NCI-H446 treated with DMSO at 0.1 percent for 48 hours (cell line): ENCODE measurements at places on chromosomes 6 and 20.

- no peak for DNase-seq
These were observed 453.3 kb downstream of the RFPL4B start for GRCh38 chr6:112800439-112800838.

DNA sequence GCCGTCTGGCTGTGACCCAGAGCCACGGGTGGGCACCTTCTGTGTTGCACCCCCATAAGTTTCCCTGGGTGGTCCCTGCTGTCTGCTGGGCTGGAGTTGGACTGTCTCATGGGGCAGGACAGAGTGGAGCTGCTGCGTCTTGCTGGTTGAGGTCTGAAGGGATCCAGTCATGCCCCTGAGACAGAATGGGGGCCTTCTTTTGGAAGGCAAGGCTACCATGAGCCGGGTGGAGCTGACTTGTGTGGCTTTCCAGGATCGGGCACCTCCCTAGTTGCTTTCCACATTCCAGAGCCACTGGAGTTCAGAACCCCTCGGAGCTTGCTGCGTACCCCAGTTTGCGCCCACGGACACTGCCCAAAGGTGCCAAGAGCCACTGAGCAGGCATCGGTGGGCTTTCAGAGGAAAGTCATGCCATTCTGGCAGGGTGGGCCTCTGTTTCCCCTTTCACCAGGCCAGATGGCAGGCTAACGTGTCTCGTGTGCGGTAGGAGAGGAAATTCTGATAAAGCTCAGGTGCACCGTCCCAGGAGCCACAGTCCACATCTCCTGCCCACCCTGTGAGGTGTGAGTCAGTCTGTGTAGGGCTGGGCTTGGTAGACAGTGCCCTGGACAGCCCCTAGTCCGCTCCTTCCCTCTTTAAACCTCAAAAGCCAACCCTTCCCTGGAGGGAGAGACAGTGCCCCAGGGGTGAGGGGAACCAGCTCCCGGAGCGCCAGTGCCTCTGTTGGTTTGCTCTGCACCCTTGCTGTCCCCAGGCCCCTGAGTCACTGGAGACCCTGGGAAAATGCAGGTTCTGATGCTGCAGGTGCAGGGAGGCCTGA, 125.3 kb downstream of the SYCP2 start:
- DNase-seq = no peak

GRCh38 chr6:40188931-40189330, 254.7 kb upstream of the MOCS1 start:
- no peak for DNase-seq

GRCh38 chr6:167829513-167829912, 2.8 kb downstream of the AFDN start:
- no peak for DNase-seq

- DNase-seq = no peak
These were observed 35.9 kb downstream of the ATP9A start for GRCh38 chr20:51732096-51732791.

GRCh38 chr6:127554435-127555006, 22.5 kb upstream of the C6orf58 start:
- DNase-seq = peak; percentile 50

DNA sequence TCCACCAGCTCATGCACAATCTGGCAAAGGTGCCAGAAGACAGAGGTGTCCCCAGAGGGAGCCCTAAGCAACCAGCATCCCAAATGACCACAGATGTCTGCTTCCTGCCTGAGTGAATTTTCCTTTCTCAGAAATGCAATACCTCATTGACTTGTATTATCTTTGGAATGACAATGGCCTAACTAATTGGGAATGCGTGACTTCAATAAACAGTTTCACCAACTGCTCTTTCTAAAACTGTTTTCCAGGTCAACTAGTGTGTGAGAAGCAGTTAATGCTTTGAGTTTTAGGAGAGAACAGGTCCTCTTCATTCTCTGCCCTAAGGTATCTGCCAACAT, 108.9 kb upstream of the SNX9 start:
- DNase-seq = no peak
